Posterior vena cava (tissue), 2 donors: ENCODE measurements at places on chromosomes 1 and 21. TPM values are rescaled to one million over a fixed set of nuclear protein-coding genes. Genes with fewer than 3 reads are reported as not detected.

DNA sequence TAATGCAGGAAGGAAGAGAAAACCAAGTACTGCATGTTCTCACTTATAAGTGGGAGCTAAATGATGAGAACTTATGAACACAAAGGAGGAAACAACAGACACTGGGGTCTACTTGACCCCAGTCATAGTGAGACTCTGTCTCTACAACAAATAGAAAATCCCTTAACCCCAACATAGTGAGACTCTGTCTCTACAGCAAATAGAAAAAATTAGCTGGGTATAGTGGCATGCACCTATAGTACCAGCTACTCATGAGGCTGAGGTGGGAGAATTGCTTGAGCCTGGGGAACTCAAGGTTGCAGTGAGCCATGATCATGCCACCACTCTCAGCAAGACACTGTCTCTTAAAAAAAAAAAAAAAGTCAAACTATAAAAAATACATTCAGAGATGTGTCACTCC is 42.7 kb downstream of the GIPC2 start:
- no peak for DNase-seq

DNA sequence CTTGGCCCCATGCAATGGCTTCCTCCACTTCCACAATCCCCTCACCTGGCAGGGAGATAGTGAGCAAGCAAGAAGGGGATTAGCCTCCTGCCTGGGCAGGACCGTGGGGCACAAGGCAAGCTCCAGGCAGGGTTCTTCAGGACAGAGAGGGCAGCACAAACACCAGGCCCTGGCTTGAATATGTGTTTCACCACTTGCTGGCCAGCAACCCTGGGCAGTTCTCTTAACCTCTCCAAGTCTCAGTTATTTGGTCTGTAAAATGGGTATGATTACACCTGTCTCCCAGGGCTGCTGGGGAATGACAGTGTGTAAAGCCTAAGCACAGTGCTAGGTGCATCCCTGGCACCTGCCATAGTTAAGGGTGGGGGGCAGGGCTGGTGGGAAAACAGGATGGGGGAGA is 31.9 kb downstream of the H3-3A start:
- DNase-seq, result peak; percentile 19

- no peak for DNase-seq
Measured at GRCh38 chr1:224170748-224171478, 12.1 kb upstream of the DEGS1 start.

DNA sequence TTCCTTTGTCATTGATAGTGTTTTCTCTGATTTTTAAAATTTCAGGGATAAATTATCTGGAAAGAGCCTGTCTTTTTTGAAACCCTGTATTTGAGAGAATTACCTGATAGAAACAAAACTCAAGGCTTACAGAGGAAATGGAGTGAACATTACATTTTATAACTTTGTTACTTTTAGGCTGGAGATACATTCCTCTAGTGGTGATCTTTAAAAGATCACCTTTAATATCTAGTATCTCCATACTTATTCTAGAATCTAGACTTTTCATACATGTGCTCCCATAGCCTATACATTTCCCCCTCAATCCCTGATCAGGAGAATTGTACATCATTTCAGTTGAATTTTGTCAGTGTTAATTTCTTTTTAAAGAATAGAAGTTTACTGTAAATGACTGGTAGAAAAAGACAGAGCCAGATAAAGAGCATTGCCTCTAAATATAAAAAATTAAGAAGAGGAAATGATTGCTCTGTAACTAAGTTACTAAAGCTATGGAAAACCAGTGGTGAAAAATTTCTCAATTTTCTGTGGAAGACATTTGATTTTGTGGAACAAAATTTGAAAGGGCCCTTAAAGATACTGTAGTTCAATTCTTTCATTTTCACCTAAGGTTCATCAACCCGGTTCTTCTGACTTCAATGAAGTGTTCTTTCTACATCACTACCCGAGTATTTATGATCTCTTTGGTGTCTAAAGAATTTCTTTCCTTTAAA is 33.7 kb downstream of the RASAL2 start:
- DNase-seq, result no peak

- no peak for DNase-seq
Measured at GRCh38 chr21:17440969-17441368, 71.9 kb upstream of the CXADR start.

DNA sequence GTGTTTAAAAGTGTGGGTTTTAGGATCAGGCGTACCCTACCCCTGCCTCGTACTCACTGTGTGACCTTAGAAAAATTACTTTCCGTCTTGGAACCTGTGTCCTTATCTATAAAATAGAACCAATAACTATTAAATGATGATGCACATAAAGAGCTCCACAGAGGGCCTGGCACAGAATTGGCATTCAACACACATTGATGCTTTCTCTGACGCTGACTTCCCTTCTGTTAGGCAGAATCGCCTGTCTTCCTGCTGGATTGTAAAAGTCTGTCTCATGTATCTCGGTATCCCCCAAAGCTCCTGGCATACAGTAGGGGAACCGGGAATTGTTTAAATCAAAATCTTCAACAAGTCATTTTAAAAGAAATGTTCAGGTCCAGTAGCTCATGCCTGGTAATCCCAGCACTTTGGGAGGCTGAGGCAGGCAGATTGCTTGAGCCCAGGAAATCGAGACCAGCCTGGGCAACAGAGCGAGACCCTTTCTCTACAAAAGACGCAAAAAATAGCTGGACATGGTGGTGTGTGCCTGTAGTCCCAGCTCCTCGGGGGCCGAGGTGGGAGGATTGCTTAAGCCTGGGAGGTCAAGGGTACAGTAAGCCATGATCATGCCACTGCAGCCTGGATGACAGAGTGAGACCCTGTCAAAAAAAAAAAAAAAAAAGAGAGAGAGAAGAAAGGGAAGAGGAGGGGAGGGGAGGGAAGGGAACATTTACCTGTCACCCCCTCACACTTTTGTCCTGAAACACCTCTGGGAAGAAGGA is 41.3 kb upstream of the FHAD1 start:
- peak; percentile 46 for DNase-seq

DNA sequence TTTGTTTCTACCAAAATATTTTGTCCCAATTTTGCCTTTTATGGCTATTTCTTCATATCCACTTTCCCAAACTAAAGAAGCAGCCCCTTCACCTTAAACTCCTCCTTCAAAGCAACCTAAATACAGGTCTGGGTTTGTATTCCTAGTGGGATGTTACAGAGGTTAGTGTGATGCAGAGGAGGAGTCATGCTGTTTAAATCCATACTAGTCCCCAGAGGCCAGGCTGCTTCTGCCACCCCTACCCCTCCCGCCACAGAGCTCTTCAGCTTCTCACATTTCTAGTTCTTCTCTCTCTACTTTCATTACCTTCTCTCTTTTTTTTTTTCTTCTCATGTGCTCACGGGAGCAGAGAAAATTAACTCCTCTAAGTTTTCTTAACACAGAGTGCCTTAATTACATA is 29.3 kb downstream of the SELL start:
- no peak for DNase-seq

GRCh38 chr21:43613755-43614638 is 45.3 kb downstream of the HSF2BP start:
- no peak for DNase-seq

DNA sequence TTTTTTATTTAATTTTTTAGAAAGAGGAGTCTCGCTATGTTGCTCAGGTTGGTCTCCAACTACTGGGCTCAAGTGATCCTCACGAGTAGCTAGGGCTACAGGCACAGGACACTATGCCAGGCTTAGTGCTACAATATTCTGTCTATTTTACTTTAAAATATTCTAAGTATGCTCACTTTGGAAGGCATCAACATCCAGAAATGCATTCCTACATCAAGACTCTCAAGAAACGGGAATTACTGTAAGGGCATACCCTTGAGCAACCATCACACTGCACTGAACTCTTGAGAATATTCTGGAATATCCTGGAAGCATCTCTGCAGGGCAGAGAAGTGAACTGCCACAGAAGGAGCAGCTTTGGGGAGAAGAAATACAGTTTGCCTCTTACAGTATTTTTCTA is 565 bp upstream of the DMRTB1 start:
- no peak for DNase-seq

The NPHS2 gene
- total RNA-seq, result not detected
